ENCODE measurements at places on chromosomes 2 and 18.

GRCh38 chr18:35868915-35869314 is 103.6 kb upstream of the RMP24 start:
- no peak for DNase-seq

GRCh38 chr2:117621326-117621725 is 193.2 kb upstream of the DDX18 start:
- no peak for DNase-seq

GRCh38 chr18:13915995-13916431 is 677 bp upstream of the MC2R start:
- DNase-seq, result no peak

- peak; percentile 83 for DNase-seq
Measured at GRCh38 chr2:10413991-10414451, 34.1 kb downstream of the ODC1 start.

All from M059J (cell line).